ENCODE measurements at places on chromosomes 4 and X. TPM values are rescaled to one million over a fixed set of nuclear protein-coding genes. Genes with fewer than 3 reads are reported as not detected.

DNA sequence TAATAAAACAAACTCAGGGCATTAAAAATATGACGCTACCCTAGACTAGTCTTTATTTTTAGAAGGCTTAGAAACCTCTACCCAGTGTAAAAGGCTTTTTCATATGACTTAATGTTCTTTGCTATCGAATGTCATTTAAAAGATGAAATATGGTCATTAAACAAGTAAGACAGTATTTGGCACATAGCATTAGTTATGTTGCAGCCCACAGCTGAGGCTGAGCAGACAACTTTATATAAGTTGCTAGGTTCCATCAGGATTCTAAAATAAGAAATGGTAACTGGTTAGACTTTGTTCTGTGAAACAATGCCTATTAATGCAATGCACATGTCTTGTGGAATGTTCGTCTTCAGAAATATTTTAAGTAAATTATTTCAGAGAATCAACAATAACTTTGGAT is 10.4 kb upstream of the PRSS12 start:
- no peak for DNase-seq

GRCh38 chrX:120690941-120691340 is 61.1 kb upstream of the C1GALT1C1 start:
- no peak for DNase-seq

MGARP gene
- 3.4 TPM for total RNA-seq

- DNase-seq = no peak
Measured at GRCh38 chrX:20487227-20487626, 220.5 kb upstream of the RPS6KA3 start.

ATRX gene
- total RNA-seq = 86.2 TPM
